ENCODE measurements at places on chromosomes 2 and 18.
A peak's percentile ranks its signal among the peaks of the same experiment; 100 is the strongest.

DNA sequence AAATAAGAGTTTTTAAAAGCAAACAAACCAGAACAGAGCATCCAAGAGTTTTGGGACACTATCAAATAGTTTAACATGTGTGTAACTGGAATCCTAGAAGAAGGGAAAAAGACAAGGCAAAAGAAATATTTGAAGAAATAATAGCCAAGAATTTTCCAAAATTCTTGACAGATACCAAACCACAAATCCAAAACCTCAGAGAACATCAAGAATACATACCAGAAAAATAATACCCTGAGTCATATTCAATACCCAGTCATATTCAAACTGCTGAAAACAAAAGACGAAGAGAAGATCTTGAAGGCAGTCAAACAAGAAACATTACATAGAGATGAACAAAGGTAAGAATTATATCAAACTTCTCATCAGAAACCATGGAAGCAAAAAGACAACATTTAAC is 22.9 kb downstream of the INO80C start:
- DNase-seq, result no peak

- DNase-seq, result no peak
Measured at GRCh38 chr18:78778651-78779050, 201.0 kb upstream of the SALL3 start.

DNA sequence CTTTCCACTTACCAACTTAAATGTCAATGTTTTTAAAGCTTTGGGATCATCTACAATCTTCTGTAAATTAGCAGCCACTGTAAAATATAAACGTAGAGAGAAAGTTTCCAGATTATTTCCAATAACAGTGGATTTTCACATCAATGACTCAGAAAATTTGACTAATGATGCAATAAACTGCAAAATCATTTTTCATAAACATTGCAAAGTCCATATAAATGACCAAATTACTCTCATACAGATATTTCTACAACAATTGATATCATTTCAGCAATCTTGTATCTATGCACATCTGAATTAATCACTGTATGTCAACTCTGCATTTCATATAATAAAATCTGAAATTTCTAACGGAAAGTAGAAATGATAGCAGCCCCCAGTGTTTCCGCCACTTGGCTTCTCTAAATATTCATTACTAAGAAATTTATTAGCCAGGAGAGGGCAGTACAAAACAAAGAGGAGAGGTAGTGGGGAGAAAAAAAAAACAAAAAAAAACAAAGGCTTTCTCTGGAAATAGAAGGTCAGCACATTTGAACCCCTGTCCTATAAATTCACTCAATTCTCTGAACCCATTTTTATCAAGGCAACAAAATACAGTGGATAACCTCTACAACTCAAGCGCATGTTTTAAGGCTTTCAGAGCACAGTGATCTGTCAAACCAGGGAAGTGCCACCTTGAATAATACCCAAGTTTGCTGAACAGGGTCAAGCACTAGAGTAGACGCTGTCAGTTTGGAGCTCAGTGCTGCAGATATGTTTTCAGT is 282.6 kb downstream of the STK39 start:
- no peak for DNase-seq

DNA sequence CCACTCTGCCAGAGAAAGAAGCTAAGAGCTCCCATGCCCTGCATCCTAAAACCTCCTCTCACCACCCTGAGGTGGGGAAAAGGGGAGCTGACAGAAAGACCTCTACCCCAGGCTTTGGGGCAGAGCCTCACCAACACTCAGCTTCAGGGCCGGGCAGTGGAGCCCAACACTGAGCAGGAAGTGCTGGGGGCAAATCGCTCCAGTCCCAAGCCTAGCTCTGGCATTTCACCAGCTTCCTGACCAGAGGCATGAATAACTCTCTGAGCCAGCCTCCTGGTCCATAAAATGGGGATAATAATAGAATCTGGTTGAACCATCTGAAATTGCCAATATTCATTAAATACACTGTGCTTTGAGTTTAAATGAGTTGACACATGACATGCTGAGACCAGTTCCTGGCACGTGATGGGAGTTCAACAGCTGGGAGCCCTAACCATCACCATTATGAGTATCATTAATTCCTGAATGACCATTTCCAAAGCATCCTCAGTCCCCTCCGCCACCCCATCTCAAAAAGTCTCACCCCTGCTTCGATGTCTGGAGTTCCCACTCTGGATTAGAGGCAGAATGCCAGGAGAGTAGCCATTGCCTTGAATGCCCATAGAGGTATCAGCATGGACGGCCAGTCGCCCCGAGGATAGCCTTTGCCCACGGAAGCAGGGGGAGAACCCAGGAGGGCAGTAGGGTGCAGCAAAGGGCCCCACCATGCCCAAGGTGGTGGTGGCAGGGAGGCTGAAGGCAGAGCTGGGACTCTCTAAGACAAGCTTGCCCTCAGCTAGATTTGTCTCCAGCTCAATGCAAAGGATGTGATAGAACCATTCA is 153.4 kb downstream of the TNS1 start:
- DNase-seq, result no peak

DNA sequence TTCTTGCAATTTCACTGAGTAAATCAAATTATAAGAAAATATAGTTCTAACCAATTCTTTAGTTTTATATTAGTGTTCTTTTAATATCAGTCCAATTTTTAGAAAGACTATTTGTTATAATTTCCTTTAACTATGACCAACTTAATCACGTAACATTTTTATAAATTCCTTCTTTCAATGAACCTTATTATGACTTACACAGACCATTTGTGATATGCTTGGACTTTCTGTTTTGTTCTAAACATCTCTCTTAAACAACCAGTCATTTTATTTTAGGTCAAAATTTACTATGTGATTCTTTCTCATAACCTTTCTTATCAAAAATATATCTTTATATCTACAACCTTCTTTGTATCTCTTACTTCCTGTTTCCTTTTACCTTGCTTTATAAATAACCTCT is 39.5 kb upstream of the DYNAP start:
- DNase-seq, result no peak

DNA sequence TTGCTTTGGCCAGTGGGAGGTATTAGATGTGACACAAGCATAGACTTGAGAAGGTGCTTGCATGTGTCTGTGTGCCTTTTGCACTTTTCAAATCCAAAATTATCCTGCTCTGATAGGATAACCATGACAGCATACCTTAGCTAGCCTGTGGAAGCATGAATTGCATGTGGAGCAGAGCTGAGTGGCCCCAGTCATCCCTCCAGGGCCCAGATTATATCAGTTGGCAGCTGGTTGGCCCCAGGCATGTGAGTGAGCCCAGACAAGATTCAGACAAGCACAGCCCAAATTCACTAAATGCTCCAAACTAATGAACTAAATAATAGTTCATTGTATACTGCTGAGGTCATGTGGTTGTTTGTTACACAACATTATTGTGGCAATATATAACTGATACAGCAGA is 18.8 kb downstream of the TACR1 start:
- no peak for DNase-seq

- peak; percentile 97 for DNase-seq
Measured at GRCh38 chr2:234289834-234290590, 206.9 kb downstream of the ARL4C start.

- DNase-seq, result no peak
Measured at GRCh38 chr2:41377837-41378236, 670.0 kb upstream of the PKDCC start.

GRCh38 chr18:1103537-1103936 is 198.9 kb downstream of the ADCYAP1 start:
- no peak for DNase-seq

- DNase-seq, result no peak
Measured at GRCh38 chr18:75075429-75075841, 133.5 kb downstream of the PTGR3 start.

DNA sequence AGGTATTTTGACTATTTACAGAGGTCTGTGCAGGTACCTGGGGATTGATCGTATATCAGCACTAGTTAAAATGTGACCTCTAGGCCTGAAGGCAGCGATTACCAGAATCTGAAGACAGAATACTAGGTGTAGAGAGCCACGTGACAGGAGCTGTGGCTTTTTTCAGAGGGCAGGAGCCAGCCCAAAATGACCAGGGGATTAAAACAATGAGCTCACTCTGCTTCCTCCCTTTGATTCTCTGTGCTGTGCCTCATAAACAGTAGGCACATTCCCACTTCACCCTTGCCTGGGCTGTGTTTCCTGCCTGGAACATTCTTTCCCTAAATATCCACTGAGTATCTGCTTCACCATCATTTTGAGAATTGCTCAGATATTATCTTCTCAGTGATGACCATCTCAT is 15.2 kb downstream of the ITGAV start:
- DNase-seq, result no peak

- no peak for DNase-seq
Measured at GRCh38 chr2:240506406-240507059, 51.3 kb downstream of the ANKMY1 start.

DNA sequence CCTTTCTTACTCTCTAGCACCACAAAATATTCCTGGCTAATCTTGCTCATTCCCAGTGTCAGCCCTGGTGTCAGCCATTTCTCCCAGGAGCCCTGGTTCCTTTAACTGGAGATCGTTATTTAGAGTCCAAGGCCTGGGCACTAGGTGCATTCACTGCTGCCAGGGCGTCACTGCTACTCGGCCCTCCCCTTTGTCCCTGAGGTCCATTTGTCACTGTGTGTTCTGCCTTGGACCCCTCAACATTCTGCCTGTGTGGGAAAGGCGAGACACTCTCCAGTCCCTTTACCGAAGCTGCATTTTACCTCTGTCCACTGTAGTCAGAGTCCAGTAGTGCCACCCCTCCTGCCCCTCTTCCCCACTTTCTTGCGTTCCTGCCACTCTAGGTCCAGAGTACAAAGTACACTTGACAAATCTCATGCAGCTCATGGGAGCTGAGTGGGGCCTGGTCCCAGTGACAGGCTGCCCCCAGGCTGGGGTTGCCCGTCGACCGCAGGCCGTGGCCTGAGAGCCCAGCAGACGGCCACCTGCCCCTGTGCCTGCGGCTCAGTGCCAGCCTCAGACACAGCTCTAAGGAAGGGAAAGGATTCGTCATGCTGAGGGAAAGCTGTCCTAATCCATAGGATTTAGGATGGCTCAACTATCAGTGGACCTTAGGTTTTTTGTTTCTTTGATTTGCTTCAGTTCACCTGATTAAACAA is 52.1 kb downstream of the COPS8 start:
- DNase-seq, result no peak

DNA sequence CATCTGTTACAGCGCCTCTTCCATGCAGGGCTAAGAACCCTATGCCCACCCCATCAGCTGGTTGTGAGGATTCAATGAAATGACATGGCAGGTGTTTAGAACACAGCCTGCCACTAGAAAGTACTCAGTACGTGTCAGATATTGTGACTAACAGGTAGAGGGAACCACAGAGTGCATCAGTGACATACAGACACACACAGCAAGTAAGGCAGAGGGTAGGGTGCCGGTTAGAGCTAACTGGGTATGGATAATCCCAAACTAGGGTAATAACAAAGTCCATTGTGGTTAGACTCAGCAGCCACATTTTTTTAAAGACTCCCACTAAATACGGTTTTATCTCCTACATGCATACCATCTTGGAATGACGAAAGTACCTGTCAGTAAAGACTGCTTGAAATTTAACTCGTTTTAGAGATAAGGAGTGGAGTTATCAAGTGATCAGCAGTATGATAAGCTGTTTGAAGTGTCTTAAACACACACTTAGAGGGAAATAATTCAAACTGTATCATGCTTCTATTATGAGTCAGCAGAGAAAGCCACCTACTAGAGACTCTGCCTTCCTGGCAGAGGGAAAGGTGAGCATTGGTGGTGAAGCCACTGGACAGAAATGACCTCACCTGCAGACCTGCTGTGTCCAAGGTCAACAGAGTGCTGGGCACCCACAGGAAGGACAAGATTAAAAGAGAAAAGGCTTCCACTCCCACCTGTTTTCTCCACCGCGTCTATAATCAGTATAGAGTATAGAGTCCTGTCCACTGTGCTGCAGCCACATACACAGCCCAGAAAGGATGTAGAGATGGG is 20.6 kb downstream of the MPPE1 start:
- no peak for DNase-seq

DNA sequence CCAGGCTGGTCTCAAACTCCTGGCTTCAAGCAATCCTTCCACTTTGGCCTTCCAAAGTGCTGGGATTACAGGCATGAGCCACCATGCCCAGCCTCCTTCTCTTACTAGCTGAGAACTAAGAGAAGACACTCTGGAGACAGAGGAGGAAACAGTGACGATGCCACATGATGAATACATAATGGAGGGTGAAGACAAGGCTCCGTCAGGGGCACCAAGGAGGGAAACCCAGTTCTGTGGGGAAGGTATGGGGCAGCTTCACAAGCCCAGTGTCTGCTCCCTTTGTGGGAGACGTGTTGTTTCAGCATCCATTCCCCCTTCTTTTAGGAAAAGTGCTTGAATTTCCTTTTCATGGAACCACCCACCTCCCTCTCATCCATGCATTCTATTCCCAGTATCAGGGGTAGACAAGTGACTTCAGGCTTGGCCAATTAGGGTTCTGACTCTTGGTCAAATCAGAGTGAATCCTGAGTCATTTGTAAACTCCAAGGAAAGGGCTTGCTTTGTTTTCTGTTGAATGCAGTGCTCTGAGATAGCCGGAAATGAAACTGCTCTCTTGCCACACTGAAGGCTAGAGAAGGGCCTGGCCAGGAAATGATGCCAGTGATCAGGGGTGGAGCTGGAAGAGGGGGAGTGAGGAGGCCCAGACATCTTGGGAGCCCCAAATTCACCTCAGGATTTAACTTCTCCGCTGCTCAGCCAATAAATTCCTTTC is 23.7 kb downstream of the TMEM127 start:
- no peak for DNase-seq

GRCh38 chr2:159968279-159968900 is 94.0 kb downstream of the PLA2R1 start:
- DNase-seq, result no peak

DNA sequence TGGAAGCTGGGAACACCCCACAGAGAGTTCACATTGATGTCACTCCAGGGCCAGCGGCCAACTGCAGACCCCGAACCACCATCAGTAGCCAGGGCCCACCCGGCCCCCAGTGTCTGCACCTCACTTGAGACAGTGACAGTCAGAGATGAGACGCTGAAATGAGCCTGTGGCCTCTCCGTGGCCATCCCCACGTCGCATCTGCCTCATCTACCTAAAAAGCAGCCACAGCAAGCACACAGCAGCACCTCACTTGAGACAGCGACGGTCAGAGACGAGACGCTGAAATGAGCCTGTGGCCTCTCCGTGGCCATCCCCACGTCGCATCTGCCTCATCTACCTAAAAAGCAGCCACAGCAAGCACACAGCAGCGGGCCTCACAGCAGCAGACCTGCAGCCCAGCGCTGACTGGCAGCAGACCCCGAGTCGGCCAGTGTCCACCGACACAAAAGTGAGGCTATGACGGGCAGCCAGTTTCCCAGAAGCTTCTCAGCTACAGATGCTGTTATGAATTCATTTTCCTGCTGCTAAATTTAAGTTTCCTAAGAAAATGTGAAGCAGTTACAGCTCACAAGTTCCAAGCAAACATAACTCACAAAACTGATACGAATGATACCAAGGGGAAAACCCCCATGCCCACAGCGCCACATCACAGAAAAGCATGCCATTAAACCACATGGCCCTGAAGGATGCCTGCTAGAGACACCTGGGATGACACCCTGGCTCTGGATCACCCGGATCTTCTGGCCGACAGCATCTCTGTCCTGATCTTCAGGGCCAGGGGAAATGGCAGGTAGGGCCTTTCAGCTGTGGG is 27.7 kb downstream of the SNORC start:
- no peak for DNase-seq
